ENCODE measurements at places on chromosomes 2 and 18.

GRCh38 chr18:52869349-52869923, 529.4 kb downstream of the DCC start:
- DNase-seq, result no peak

DNA sequence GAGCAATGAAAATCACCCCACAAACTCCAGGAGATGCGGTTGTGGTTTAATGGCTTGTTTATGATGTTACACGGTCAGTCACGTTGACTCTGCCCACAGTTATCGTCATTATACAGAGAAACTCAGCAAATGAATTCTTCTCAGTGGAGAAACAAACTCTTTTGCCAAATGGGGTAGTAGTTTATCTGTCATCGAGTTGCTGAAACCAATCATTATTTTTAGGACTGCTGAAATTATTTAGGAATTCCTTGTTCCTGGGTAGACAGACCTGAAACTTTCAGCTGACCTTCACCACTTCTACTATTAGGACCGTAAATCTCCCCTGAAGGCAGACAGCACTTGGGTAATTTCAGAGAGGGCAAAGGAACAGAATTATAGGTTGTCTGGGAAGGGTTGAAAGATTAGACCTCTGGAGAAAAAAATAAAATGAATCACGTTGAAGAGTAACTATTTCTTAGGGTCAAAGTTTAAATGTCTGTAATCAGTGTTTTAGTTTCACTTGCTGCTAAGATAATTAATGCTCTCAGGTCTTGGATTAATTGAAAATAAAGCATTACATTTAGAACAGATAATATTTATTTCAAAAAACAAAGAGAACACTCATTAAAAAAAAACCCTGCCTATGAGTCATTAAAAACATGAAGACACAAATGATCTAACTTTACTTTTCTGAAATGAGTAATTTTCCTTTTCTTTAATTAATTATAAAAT, 52.1 kb upstream of the LYPD6 start:
- DNase-seq, result no peak

- no peak for DNase-seq
These were observed 190.3 kb downstream of the IRS1 start for GRCh38 chr2:226609366-226609765.

- no peak for DNase-seq
These were observed 58.4 kb downstream of the ALPK2 start for GRCh38 chr18:58570360-58571064.

GRCh38 chr2:61109291-61109690, 43.6 kb downstream of the SANBR start:
- DNase-seq, result no peak

DNA sequence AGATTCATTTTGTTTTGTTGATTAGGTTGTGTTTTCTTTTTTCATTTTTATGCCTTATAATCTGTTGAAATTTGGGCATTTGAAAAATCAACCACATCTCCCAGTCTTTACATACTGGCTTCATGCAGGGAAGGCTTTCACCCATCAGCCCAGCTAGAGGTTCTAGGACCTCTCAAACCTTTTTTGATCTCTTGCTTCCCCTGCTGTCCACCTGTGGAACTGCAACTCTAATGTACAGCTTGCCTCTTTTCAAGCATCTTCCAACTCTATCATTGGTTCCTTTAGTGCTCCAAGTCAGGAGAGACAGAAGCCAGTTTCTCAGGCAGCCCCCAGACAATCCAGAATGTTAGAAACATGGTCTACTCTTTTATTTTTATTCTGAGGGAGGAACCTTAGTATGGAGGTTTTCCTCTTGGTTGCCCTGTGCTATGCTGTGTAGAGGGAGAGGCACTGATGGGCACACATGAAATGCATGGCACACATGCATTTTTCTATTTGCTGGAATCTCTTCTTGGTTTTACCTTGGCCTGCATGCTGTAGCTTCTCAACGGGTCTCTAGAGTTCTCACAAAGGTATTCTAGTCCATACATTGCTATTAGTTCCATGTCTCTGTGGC, 107.2 kb upstream of the L3MBTL4 start:
- no peak for DNase-seq

DNA sequence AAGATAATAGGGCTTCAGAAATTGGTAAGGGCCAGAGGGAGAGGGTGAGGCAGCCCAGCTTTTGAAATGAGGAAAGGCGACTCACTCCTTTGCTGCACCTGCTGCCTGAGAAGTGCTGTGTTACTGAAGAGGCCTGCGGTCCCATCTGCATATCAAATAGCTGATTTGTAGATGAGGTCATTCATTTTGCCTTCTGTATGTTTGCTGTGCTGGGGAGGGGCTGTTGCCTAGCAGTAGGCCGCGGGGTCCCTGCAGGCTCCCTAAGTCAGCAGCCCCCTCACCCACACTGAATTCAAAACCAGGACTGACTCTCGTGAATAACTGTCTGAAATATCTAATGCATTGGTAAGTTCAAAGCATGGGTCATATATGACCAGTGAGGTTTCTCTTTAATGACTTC, 377.2 kb downstream of the SOX11 start:
- no peak for DNase-seq

GRCh38 chr18:7646174-7646886, 79.2 kb downstream of the PTPRM start:
- DNase-seq, result no peak

Measured in activated T-helper 1 cell treated with Interleukin-2 at 50 U/mL for 16 hours (primary cell).